ENCODE measurements at places on chromosomes 1 and 21. TPM values are rescaled to one million over a fixed set of nuclear protein-coding genes. Genes with fewer than 3 reads are reported as not detected.

BRDT gene
- not detected for total RNA-seq

ZNF691 gene
- total RNA-seq = 6.3 TPM

TMEM61 gene
- 1.4 TPM for total RNA-seq

OVAAL gene
- total RNA-seq = not detected

SVBP gene
- total RNA-seq = 19.6 TPM

SLC6A17 gene
- total RNA-seq = 0.07 TPM

INKA2 gene
- total RNA-seq = 3.2 TPM

KRTAP19-1 gene
- not detected for total RNA-seq

HECTD3 gene
- total RNA-seq = 24.8 TPM

RXFP4 gene
- not detected for total RNA-seq

- DNase-seq = no peak
Observed at GRCh38 chr21:41802684-41803083, 35.8 kb upstream of the RIPK4 start.

- no peak for DNase-seq
Observed at GRCh38 chr1:226397011-226397926, 10.6 kb downstream of the PARP1 start.

DNA sequence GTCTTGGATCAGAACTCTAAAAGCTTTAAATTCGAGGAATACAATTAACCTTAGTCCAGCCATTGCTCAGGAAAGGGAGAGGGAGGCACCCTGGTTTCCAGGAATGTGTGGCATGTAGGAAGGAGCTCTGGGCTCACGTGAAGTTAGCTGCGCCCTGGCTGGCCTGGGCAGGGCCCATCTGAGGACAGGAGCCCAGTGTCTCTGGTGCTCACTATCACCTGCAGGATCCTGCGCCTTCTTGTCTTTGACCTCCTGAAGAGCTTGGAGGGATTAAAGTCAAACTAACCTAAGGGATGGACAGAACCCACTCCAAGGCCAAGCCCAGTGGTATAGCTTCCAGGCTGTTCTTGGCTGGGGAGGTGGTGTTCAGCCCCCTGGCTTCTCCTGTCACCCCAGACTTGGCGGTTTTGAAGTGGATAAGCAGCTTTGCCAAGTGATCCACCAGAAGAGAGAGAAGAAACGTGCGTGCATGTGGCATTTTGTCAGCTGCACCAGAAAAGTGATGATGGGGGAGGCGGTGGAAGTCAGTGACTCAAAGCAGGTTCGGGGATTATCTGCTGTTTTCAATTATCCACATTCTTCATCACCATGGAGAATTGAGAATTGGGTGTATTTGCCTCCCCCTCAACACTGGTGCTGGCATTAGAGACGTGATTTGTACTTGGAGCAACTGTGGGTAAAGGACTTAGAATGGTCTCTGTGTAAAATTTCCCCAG is 11.9 kb upstream of the KCNN3 start:
- no peak for DNase-seq

DNA sequence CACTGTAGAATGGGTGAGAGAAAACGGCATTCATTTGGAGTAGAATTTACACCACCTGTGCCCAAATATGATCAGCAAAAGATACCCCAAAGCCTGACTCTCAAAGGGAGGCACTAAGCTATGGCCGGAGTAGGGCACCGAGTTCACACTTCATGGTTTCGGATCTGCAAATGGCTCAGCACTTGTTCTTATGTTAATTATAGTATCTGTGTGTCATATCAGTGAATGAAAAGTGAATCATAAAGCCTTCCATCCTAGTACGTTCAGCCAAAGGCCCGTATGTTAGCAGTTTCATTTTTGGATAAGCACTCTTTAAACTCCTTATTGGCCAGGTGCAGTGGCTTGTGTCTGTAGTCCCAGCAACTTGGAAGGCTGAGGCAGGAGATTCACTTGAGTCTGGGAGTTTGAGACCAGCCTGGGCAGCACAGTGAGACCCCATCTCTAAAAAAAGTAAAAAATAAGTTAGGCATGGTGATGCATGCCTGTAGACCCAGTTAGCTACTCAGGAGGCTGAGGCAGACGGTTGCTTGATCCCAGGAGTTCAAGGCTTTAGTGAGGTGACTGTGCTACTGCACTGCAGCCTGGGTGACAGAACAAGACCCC is 4.9 kb upstream of the CORT start:
- peak; percentile 79 for DNase-seq

DNA sequence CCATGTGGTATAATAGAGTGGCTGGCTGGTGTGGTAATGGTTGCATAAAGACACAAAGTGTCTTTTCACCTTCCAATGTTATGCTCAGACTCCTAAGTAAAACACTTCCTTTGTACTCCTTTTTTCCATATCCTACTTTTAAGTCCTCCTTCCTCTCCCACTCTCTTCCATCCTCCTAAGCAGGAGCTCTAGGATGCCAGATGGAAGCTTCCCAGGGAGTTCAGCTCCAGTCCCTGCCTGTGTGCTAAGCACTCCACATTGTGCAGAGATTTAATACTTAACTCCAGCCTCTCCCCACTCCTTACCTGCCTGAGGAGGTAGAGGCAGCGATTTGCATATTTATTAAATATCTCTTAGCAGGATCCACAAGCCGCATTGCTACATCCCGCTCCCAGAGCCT is 60.5 kb upstream of the IGSF21 start:
- DNase-seq = no peak

DNA sequence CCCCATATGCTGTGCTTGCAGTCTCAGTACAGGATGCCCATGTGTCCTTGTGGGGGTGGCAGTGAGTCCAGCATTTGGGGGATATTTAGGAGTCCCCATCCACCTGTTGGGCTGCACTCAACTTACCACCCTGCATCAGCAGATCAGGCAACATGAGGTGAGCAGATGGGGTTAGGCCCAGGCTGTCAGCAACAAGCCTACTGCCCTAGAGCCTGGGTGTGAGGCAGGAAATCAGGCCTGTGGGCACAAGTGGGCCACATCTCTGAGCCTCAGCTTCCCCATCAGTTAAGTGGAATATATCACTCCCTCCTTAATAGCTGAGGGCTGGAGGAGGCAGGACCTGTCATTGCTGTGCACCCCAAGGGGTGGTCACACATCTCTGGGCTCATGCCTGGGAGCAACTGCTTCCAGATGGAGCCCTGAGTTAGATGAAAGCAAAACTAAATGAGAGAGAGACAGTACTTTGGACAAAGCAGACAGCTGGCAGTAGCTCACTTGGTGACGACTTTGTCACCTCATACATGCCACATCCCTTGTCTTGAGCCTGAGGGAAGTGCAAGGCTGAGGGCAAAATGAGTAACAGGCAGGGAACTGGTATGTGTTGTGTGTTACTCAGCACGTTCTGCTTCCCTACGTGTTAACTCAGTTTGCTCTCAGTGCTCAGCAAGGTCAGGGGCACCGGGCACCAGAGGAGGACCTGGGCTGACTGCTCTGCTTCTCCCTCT is 48.4 kb downstream of the TRIM11 start:
- DNase-seq = no peak

DNA sequence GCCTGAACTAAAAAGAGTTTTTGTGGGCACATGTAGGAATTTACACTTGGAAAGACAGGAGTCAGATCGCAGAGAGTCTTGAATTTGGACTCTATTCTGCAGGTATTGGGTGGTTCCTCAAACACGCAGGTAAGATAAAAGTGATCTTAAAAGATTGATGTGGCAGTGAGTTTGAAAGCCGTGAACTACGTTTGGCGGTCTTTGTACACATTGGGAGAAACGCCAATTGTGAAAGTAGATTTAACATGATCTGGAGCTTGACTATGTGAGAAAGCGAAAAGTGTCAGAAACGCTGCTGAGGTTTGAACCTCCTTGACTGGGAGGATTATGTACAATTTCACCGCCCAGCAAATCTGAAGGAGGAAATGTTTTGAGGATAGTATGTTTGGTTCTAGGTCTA is 1.5 kb upstream of the PPP2R5A start:
- no peak for DNase-seq
